Stimulated activated CD4-positive, alpha-beta T cell treated with anti-CD3 and anti-CD28 coated beads, Interleukin-1b, Interleukin-23, amount 100 ng/mL, for 48 hours (primary cell): ENCODE measurements at places on chromosomes 2 and 18.

DNA sequence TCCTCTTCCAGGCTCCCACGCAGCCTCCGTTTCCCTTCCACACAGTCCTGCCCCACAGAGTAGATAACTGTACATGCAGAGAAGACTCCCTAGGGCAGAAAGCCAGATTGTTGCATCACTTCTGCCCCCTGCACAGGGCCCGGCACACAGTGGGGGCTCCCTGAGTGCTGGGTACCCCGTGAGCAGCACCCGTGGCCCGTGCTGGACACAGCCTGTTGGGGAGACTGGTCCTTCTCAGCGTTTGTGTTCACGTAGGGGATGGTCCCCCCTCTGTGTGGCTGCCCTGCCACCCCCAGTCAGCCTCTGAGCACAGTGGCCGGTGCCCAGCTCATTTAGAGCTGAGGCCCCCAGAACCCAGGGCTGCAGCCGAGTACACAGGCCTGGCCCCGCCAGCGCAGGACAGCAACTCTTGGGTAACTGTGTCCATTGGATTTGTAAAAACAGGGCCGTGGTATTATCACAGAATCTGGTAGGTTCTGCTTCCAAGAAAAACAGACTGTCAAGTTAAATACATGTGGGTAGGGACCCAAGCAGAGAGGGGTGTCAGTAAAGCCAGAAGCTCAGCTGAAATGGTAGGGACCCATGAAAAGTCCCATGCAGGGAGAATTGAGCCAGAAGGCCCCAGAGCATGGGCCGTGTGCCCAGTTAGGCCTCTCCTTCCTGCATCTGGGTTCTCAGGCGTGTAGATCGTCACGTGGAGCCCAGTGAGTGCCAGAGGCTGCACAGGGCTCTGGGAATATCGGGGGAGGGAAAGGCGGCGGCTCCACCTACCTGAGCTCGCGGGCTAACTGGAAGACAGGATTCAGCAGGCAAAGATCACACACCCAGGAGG is 257.3 kb downstream of the ATAD2B start:
- no peak for DNase-seq

DNA sequence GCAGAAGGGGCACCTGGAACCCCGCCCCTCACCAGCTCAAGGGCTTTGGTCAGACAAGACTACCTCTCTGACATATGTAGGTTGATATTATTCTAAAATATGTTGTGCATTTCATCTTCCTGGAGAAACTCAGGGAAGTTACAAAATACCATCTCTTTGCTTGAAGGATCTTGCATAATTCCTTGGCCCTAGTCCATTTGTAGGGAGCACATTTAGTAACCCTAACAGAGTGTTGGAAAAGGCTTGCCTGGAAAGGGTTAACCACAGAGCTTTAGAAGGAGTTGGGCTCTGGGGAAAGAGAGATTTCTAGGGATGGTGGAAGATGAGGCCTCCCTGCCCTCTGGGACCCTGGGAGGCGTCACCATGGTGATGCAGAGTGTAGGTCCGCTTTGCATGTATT is 143.0 kb upstream of the SLC1A4 start:
- DNase-seq: no peak

DNA sequence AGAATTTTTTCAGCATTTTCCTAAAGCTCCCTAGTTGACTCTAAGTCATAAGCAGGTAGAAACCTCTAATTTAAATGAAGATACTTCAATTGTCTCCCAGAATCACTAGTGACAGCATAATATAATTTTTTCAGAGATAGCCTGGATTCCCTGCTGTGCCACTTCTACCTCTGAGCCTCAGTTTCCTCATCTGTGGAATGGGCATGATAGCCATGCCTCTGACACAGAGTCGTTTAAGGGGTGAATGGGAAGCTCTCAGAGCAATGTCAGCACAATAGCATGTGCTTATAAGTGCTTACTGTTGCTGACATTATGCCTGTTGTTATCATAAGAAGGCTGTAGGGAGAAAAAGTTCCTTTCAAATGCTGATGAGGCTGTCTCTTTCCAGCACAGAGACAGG is 48.0 kb downstream of the SFXN5 start:
- DNase-seq: no peak

DNA sequence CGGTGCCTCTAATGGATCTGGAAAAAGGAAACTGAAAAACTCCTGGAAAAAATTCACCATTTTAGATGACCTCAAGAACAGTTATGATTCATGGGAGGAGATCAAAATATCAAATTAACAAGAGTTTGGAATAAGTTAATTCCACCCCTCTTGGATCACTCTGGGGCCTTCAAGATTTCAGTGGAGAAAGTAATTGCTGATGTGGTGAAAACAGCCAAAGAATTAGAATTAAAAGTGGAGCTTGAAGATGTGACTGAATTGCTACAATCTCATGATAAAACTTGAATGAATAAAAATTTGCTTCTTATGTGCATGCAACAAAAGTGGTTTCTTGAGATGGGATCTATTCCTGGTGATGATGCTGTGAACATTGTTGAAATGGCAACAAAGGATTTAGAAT is 974.4 kb upstream of the GYPC start:
- no peak for DNase-seq

GRCh38 chr2:118112771-118113334 is 24.6 kb downstream of the INSIG2 start:
- no peak for DNase-seq

- DNase-seq: no peak
Observed at GRCh38 chr2:74290466-74291217, 52.6 kb downstream of the SLC4A5 start.

GRCh38 chr18:2847317-2848246 is 776 bp downstream of the EMILIN2 start:
- no peak for DNase-seq

DNA sequence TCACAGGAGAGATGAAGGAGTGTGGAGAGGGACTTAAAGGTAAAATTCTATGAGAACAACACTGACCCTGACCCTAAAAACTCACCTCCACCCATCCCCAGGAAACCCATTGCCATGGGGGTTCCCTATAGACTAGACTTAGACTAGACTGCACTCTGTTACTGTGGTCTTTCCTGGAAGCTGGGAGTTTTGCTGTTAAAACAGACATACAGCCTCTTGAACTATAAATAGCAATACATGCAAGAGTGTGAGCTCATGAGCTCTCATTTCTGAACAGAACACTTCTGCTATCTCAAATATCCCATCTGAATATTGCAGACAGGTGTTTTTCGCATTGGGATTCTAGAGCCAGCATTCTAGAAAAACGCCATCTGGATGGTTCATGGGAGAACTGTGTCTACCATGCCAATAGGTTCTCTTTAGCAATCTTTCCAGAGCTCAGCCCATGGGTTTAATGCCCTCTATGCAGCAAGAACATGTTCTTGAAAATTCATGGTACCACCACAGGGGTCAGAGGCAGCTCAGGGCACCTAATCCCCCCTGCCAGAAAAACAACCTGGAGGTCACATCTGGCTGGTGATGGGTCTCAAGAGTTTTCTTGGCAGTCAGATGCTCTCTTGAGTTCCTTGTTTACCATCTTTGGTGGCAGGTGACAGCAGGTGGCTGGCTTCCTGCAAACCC is 51.9 kb downstream of the SLC14A2 start:
- no peak for DNase-seq
